AG08395 (cell line): ENCODE measurements at places on chromosomes 5 and 9.

GRCh38 chr5:139395844-139396640, 1.1 kb upstream of the PROB1 start:
- DNase-seq = no peak

DNA sequence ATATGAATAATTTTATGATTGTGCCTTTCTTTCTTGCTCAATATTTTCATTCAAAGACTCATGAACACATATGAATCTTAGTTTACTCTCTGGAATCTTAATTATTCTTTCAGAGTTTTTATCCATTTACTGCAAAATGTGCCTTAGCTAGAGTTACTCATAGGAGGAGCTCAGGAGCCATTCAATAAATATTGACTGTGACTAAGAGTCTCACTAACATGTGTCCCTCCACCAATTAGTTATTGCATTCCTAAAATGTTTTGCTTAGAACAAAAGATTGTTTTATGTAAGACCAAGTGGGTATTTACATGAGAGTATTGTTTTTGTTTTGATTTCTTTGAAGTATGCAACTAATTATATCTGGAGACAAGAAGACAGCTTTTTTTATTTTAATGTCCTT, 218.4 kb upstream of the MAST4 start:
- no peak for DNase-seq

GRCh38 chr5:77231471-77232138, 21.1 kb downstream of the PDE8B start:
- DNase-seq = no peak

DNA sequence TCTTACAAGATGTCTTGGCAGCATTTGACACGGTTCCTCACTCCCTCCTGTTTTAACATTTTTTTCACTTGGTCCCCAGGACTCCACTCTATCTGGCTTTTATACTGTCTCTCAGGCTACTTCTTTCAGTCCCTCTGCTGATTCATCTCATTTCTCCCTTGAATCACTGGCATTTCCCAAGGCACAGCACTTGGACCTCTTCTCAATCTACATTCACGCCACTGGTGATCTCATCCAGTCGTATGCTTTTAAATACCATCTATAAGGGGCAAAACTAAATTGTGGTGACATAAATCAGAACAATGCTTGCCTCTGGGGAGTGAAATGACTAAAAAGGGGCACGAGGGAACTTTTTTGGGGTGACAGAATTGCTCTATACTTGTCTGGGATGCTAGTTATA, 47.1 kb downstream of the MAPKAP1 start:
- peak; percentile 81 for DNase-seq

DNA sequence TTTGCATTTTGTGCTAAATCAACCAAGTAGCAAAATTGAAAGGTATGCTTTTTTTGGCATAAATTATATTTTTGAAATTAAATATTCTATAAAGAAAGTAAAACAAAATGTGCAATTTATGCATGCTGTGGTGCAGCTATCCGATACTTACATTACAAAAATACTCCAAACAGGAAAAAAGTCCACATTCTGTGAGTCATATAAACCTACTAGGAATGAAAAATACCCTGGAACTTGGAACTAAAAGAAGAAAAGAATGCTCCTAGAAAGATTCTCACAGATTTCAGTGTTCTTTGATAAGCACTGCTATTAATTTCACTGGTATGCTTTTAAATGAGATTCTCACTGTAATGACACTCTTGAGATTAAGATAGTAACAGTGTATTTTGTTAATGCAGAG, 92.6 kb downstream of the OSMR start:
- DNase-seq = no peak

DNA sequence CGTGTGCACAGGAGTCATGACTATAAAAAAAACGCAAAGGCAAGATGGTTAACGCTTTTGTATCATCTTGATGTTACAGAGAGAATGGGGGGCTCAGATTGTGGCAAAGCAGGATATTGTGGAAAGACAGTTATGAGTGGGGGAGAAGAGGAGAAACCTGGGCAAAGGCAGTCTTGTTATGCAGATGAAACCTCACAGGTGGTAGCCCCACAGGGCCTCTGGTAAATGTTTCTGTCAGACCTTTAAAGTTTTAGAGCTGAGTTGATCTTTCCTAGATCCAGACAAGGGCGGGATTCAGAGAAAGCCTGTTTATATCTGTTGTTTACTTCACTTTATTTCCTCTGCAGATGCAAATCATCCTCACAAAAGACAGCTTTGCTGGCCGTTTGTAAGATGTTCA, 55.2 kb downstream of the C9orf85 start:
- no peak for DNase-seq

GRCh38 chr5:28779161-28779754, 1740.9 kb upstream of the CDH9 start:
- DNase-seq = no peak

DNA sequence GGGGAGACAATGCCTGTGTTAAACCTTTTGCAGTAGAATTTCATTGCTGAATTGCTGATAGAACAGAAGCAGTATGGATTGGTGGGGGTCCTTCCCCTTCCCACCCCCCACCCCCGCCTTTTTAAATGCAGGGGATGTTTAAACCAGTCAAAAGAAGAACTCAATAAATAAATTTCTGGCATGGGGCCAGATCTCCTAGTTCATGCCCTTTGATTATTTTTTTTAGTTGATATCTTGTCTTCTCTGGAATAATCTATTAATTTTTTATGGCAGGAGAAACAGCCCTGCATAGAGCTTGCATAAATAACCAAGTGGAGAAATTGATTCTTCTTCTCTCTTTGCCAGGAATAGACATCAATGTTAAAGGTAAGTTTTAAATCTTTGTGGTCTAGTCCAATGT, 72.8 kb downstream of the SLF1 start:
- DNase-seq = no peak

GRCh38 chr5:135826994-135827671, 7.3 kb upstream of the SLC25A48 start:
- DNase-seq = no peak

- no peak for DNase-seq
Observed at GRCh38 chr9:2478421-2478820, 143.2 kb upstream of the VLDLR start.

DNA sequence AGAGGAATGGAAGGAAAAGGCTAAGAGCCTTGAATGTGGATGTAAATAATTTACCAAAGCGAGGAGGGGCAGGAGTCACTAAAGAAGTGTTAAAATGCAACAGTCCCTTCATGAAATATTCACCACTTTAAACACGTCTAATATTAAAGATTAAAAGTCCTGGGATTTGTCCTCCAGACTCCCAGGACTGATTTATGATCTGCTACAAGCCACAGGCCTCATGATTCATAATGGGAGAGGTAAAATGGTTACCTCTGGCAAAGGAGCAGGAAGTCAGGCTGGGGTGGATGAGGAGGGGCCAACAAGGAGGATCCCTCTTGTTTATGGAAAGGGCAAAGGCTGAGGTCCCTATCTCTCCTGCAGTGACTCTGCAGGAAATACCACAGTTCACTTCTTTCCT, 292.4 kb downstream of the TRIM32 start:
- no peak for DNase-seq

DNA sequence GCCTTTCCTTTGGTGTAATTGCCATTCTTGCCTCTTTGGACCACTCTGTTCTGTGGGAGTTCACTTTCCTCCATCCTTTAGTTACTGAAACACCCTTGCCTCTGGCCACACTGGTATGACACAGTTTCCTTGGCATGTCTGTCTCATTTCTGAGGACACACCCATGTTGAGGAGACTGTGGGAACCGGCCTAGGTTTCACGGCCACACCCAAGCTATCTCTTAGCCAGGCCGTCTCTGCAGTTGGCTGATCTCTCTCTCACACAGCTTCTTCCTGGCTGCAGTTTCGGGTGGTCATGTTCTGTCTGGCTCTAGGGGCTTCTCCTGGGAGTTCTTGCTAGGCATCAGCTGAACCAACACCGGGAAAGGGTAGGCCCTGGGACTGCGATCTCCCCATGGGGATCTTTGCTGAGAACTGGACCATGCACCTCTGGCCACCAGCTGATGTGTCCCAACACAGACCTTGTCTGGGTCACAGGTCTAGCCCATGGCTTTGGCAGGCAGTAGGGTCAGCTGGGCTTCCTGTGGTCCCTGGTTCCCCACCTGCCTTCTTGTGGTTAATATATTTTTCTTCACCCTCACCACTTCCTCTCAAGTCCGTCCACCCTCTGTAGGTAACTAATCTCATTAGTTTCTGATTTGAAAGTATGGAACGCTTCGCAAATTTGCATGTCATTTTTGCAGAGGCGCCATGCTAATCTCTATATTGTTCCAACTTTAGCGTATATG, 24.9 kb downstream of the ARHGEF37 start:
- peak; percentile 94 for DNase-seq

DNA sequence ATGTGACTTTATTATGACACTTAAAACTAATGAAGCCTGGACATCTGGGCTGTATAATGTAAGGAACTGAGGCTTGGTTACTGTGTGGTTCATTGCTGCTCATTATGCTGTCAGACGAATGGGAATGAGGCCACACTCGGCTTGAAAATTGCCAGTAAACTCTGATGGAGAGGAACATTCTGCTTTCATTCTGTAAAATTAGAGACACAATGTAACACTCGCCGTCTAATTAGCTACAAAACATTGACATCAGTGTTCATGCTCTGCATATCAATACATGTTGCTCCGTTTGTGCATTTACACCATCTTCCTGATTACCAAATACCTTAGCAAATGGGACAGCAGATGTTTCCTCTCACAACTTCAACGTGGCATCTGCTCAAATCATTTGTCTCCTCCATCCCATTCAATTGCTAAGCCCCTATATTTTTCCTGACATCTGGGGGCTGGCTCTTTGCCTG, 133.0 kb downstream of the SLC28A3 start:
- DNase-seq = peak; percentile 32

DNA sequence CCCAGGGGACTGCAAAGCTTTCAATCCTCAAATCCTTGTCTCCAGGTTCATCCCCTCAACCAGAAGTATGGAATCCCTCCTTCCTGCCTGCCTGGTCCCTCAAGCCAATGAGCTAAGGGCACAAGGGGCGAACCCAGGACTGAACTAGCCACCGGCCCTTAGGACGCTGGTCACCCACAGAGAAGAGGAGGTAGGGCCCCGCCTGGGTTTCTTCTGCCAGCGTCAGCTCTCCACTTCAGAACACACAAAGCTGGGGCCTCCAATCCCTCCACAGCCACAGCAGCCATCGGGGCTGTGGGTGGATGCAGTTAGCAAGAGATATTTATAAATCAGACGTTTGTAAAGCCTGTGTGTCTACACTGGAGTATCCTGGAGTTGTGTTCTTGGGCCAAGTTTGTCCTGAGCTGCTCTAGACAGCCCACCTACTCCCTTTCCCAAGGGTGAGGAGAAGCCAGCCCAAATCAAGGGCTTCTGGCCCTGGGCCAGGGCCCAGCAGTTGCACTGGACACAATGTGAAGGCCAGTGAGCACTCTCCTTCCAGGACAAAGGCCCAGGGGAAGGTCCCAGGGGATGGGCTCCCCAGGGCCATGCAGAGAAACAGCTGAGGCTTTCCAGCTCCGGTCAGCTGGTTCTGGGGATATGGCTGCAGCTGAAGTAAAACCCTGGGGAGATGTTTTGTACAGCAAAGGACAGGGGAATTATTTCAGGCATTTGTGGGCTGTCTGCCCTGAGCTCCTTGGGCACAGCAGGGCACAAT, 18.9 kb downstream of the AMBP start:
- no peak for DNase-seq

- no peak for DNase-seq
Observed at GRCh38 chr9:121881920-121882500, 211.1 kb downstream of the TTLL11 start.

DNA sequence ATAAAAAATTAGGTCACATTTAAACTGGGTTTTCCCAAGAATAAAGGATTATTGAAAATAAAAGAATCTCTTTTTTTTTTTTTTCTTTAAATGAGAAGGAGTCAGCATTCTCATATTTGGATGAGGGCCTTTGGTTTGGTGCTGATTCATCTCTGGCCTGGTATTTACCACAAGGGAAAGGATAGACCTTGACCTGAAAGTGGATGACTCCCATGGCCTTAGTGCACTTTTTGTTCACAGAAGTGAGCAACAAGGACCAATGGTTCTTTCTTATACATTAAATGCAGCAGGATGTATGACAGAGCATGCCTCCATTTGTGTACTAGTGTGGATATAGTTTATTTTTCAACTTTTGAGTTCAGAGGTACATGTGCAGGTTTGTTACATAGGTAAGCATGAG, 6.9 kb downstream of the YTHDC2 start:
- peak; percentile 42 for DNase-seq

GRCh38 chr9:12554636-12555035, 138.5 kb upstream of the TYRP1 start:
- DNase-seq = no peak

GRCh38 chr9:131669269-131670157, 70.4 kb downstream of the RAPGEF1 start:
- DNase-seq = no peak

DNA sequence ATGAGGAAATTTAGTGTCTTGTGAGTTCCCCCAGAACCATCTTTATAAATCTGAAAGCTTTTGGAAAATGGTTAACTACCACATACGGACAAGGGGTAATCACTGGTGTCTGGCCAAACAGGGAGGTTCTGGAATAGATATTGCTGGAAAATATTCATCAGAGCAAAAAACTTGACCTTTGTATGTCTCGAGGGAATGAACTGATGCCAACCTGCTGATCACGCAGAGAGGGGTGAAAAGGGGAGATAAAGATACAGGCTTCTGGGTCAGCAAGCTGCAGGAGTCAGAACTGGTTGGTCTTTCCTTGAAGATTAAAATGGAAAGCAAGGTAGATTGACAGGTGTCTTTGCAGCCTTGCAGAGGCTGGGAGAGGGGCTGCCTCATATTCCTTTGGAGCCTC, 35.5 kb downstream of the PSAT1 start:
- DNase-seq = no peak

DNA sequence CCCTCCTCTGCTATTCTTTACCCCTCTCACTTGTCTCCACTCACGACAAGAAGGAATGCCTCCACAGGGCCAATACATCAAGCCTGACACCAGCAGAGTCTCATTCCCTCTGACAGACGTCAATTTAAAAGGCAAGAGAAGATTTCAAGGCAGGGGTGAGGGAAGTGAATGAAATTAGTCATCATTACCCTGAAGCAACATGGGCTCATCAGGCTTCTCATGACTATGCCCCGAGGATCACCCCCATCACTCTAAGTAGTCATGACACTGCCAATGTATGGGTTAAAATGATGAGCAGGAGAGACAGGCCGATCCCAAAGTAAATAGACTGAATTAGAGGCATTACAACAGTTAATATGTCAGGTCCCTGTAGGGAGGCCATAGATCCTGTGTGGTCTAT, 504.4 kb downstream of the TLE4 start:
- DNase-seq = no peak

- no peak for DNase-seq
Observed at GRCh38 chr5:50922942-50923767, 256.7 kb downstream of the PARP8 start.

GRCh38 chr5:59034498-59035186, 451.8 kb downstream of the RAB3C start:
- DNase-seq = peak; percentile 41

DNA sequence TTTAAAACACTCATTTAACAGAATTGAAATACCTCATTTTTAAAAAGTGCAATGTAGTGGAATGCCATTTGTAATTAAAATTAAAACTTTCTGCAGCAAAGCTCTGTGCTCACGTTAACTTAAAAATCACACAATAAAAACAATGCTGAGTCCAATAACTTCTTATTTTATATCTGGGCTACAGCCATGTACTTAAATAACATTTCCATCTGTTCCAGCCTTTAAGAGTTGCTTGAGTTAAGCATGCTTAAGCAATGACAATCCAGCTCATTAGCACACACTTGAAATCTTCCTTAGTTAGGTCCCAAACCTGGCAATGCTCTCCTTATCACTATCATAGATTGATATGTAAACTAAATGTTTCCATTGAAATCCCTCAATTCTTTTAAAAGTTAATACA, 132.3 kb upstream of the CDH12 start:
- no peak for DNase-seq

GRCh38 chr5:87900419-87900818, 368.2 kb downstream of the TMEM161B start:
- DNase-seq = no peak
